ENCODE measurements at places on chromosomes 6 and 20.

DNA sequence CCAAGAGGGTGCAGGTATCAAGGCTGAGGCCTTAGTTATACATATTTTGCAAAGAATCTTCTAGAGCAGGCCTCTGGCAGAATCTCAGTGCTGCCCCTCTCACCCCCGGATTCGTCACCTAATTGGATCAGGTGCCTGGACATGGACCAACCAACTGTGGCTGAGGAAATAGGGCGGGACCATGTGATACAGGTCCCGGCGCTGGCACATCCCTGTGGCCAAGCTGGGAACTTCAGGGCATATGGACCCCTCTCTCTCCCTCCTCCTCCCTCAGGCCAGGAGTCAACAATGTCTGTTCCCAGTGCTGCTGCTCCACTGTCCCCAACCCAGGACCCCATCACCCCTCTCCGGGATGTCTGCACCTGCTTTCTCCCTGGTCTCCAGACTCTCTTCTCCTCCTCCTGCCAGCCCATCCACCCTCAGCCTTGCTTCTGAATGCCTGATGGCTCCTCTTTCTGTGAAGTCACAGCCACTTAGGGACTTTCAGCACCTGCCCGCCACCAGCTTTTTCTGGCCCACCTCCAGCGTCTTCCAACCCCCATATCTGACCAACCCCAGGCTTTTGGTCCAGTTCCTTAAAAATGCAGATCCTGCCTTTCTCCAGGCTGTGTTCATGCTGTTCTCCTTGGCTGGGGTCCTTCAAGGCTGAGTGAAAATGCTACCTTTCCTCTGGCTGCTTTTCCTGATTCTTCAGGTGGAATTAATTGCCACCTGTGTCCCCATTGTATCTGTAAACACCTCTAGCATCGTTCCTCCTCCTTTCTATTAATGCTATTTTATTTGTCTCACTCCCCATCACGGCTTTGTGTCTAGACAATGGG is 19.0 kb upstream of the MLN start:
- DNase-seq, result no peak

DNA sequence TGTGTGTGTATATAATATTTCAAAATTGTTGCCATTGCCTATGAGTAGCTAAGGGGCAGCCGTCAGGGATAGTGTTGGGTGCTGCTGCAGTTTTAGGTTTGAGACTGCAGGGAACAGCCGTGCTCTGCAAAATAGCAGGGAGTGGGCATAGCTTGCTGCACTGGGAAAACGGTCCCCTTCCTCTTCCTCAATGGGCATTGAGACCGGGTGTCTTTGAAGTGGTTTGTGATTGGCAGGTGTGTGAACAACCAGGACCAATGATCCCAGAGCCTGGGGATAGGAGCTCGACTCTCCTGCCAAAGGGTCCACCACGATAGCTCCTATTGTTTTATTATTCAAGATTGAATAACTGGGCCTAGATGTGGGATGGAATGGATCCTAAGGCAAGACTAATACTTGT is 5.1 kb upstream of the EBF4 start:
- no peak for DNase-seq

- DNase-seq, result no peak
Measured at GRCh38 chr20:49566401-49567364, 1.3 kb downstream of the PTGIS start.

- DNase-seq, result no peak
Measured at GRCh38 chr6:46078294-46078693, 51.5 kb upstream of the ENPP4 start.

GRCh38 chr6:134004714-134005113 is 47.7 kb downstream of the SLC2A12 start:
- DNase-seq, result no peak

GRCh38 chr20:20079102-20079784 is 26.9 kb downstream of the CFAP61 start:
- DNase-seq, result no peak

GRCh38 chr6:633611-634010 is 23.3 kb downstream of the HUS1B start:
- no peak for DNase-seq

DNA sequence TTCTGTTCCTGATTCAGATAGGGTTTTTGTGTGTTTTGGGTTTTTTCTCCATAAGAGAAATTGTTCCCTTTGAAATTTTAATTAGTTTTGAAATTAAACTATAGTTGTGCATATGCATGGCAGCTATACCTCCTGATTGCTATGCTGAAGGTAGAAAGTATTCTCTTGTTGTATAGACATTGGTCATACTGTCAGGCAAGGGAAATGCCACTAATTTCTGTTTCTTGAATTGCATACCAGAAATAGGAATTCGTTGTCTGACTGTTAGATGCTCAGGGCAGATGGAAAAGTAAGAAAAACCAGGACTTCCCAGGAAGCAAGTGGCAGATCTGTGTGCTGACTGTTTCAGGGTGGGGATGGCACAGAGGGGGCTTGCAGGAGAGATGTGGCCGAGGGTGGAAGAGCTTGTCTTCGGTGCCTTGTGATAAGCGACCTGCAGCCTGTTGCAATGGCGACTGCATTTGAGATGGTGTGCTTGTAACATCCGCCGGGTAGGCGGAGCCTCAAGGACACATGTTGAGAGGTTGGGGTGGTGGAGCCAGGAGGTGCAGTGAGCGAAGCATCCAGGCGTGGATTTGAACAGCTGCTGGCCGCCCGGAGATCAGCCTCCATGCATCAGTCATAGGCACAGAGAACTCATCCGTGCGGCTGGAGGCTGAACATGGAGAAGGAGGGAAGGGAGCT is 42.8 kb downstream of the RREB1 start:
- DNase-seq, result peak; percentile 59

GRCh38 chr6:152004036-152004566 is 196.6 kb downstream of the ESR1 start:
- no peak for DNase-seq

DNA sequence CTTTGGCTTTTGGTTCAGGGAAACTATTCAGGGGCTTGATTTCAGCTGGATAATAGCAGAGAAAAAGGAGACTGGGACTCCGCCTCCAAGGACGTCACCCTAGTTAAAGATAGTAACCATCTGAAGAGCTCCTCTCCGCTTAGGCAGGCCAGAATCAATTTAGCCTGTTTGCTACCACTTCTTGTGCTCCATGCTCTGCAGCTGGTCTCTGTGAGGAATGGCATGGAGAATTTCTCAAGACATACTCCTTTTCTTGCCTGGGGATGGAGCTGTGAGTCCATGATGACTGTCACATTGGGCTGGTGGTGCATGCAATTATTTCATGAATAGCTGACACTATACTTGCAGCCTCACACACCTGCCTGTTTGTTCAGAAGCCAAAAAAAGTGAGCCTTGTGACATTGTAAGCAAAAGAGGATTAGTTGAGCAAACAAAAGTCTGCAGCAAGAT is 61.4 kb downstream of the TXLNB start:
- no peak for DNase-seq

- no peak for DNase-seq
Measured at GRCh38 chr20:51532577-51533191, 9.8 kb downstream of the NFATC2 start.

GRCh38 chr20:8339349-8339748 is 207.3 kb downstream of the PLCB1 start:
- DNase-seq, result no peak

DNA sequence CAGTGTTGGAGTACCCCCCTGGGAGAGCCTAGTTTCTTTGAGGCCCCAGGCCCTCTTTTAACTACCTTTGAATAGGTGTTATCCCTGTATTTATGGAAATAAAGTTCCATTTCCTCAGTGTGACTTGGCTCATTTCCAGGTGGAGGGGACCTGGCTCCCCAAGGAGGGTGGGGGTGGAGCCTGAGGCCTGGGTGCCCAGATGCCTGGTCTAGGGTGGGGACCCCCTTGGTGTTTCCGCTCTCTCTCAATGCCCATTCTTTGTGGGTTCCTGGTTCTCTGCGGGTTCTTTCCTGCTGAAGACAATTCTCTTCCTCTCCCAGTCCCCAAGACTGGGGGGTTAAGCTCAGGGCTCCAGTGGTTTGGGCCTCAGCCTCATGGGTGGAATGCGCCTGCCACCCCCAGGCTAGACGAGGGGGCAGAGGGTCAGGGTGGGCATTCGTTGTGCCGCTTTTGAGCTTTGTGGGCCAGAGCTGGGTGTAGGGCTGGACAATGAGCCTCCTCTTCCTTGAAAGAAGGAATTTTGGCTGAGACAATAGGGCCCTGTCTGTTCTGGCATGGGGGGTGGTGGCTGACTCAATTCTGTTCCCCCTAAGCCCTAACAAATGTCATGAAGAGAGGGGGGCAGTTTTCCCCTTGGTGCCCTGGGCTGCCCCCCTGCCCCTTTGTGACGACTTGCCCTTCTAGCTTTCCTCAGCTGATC is 686 bp upstream of the EGFL8 start:
- DNase-seq, result no peak

DNA sequence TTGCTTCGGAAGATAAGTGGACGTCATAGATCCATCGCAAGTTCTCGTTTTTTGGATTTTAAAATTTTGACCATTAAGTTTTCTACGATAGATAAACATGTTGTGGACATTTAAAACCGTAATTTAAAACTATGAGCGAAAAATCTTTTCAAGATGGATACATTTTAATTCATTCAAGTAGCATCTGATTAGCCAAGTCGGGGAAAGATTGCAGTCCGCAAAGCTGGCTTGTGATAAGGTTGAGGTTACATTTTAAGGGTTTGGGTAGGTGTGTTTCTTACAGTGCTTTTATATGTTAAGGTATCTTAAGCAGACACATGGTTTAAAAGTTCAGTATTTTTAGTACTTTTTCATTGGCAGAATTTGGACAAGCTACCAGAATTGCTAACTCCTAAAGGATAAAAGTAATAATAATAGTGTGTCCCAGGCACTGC is 1.2 kb downstream of the WTAP start:
- DNase-seq, result peak; percentile 45

DNA sequence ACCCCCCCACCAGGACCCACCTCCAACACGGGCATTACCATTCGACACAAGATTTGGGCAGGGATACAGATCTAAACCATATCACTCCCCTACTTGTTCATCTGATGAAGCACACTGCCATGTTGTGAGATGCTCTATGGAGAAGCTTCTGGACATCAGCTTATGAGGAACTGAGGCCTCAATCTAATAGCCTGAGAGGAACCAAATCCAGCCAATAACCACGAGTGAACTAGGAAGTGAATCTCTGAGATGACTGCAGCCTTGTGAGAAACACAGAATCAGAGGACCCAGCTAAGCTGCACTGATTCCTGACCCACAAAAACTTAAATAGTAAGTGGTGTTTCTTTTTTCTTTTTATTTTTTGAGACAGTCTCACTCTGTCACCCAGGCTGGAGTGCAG is 21.6 kb upstream of the ZBTB2 start:
- DNase-seq, result no peak

DNA sequence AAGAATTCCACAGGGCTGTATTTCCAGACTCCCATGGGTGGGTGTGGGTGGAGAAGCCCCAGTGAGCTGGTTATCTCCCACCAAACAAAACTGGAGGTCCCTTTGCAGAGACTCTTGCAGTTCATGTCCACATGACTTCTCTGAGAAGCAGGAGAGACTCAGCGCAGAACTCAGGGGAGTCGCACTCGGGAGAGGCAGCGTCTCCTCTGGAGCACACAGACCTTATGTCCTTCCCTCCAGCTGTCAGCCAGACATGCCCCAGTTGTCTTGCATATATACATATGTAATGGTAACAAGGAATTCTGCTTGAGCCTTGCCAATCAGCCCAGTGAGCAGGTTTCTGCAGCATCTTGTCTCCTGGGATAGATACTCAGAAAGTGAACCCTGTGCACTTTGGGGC is 23.8 kb downstream of the MYT1 start:
- no peak for DNase-seq

DNA sequence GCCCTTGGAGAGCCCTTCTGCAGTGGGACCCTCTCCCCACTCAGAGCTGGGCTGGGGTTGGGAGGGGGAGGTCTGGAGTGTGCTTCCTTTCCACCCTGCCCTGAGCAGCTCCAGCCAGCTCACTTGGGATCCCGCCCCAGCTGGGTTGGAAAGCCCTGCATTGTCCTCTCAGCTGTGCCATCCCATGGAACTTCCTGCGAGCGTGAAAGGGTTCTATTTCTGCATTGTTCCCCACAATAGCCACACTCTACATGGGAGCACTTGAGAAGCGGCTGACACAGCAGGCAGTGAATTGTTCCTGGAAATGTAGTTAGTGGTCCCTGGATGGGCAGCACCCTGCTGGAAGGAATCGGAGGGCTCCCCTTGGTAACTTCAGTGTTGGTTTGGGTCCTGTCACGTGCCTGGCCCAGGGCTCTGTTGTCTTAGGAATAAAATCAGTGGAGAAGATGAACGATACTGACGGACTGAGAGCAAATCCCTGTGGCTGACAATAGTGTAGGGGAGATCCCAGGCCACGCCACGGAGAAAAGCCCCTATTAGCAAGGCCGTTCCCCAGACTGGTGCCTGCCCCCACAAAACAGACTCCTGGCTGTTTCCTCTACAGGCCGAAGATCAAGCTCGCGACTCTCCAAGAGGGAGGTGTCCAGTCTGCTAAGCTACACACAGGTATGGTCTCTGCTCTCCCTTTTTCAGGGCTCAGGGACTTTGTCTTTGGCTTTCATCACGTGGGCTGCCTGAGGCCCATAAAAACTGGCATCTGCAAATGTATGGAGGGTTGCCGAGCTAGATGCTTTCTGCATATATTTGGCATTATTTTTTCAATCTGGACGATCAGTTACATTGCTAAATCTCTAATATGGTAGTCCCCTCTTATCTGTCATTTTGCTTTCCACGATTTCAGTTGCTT is 18.8 kb downstream of the DNMT3B start:
- no peak for DNase-seq

DNA sequence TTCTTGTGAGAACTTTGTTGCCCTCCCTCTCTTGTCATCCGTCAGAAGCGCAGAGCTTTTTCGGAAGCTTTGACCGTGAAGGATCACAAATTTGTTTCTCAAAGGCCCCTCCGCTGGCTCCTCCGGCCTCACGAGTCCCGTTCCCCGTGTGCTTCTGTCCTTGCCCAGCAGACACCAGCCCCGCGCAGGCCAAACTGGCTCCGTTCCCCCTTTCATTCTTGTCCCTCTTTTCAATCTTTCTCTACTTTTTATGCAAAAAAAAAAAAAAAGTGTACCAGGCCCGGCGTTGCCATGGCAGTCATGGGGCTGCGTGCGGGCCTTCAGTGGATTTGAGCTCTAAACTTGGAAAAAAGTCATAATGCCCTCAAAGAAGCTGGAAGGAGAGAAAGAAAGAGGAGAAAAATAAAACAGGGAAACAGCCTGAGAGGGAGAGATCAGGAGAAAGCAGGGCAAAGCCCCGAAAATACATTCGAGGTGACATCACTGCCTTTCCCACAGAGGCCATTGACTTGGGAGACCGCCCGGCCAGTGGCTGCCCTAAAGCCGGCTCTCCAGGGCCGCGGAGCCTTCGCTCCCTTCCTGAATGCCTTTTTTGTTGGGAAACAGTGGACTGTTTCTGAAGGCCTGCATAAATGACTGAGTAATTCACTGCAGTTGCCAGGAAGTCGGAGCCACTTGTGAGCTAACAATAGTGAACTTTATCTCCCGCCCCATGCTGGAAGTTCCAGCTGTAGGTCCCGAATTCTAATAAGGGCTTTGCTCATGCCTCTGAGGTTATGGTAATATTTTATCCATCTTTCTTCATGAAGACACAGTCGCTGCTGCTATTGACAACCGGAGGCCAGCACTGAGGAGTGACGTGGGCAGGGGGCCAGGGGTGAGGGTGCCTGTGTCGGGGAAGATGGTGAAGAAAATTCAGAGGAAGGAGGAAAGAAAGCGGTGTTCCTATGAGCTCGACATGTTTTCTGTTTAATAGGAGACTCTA is 670.9 kb downstream of the QKI start:
- DNase-seq, result no peak

- no peak for DNase-seq
Measured at GRCh38 chr6:122994256-122994655, 1.8 kb upstream of the CLVS2 start.

Data from hematopoietic multipotent progenitor cell treated with erythropoietin and hydrocortisone succinate and interleukin-3 and kit ligand, for 15 days (in vitro differentiated cells).